A549 treated with CORT108297 at 1 μM for 4 hours (cell line): ENCODE measurements at places on chromosomes 16 and 17. TPM values are rescaled to one million over a fixed set of nuclear protein-coding genes. Genes with fewer than 3 reads are reported as not detected.

Gene PERCC1
- total RNA-seq: not detected in 5 replicates

Gene JUP
- 86.6 to 131 TPM (median 125 TPM) in 5 replicates for total RNA-seq

Gene STX1B
- total RNA-seq: 1.5 to 1.9 TPM (median 1.7 TPM) in 5 replicates

Gene SGF29
- total RNA-seq: 19.5 to 24.2 TPM (median 21.4 TPM) in 5 replicates

Gene IL4R
- 36.7 to 50.0 TPM (median 42.5 TPM) in 5 replicates for total RNA-seq

Gene KRT15
- 2.8 to 5.0 TPM (median 4.0 TPM) in 5 replicates for total RNA-seq

Gene ZNF597
- total RNA-seq: 0.82 to 1.1 TPM (median 0.95 TPM) in 5 replicates

Gene CXCL16
- 15.4 to 19.5 TPM (median 18.5 TPM) in 5 replicates for total RNA-seq

Gene WSCD1
- 2.6 to 4.4 TPM (median 4.1 TPM) in 5 replicates for total RNA-seq
